Activated CD4-positive, alpha-beta T cell treated with anti-CD3 and anti-CD28 coated beads, Interleukin-2, amount 50 U/mL, for 24 hours (primary cell): ENCODE measurements at places on chromosomes 1 and 21.

- no peak for DNase-seq
These were observed 30.9 kb downstream of the ERG start for GRCh38 chr21:38467374-38467773.

DNA sequence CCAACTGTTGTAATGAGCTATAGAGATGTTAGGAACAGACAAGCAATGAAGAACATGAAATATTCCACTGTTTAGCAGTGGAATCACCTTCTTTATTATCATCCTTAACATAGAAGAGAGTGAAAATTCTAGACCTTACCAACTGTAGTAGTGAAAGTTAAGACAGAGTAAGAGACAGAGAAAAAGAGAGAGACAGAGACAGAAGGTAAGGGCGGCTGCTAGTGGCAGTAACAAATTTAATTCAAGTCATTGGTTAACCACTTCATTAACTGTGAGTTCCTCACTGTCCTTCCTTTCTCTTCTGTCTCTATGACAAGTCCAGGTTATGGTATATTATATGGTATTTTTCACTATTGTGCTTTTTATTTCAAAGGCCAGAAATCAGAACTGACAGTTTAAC lies 355.7 kb upstream of the ESRRG start:
- DNase-seq, result no peak

DNA sequence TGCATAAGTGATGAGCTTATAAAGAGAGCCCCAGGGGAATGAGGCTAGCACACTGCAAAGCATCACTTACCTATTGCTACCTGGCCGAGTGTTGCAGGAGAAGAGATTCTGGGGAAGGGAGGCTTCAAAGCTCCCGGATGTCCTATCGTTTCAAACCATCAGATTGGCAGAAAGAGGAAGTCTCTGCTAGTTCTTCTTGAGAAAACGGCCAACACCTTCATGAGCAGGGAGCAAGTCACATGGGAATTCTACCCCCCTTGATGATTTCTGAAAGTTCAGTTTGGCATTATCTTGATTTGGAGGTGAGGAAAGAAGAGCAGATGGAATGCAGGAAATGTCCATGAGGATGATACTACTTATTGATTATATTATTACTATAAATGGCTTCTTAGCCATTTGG lies 16.2 kb downstream of the SYF2 start:
- DNase-seq, result no peak

DNA sequence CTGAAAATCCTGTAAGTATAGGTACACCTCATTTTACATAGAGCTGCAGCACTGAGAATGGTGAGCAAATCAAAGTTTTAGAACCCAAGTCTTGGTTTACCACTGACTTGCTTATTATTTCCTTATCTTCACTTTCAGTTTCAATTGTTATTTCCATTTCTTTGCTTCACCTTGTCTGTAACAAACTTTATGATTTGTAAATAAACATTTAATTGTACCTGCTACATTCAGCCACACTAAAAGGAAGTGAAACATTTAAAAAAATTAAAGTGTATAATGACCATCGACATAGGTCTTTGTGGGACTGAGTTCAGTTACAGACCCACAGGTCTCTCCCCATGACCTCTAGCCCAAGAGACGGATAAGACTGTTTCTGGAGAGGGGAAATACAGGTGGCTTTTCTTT lies 34.4 kb downstream of the LGR6 start:
- DNase-seq, result no peak

GRCh38 chr1:67348586-67349252 lies 41.0 kb downstream of the IL12RB2 start:
- no peak for DNase-seq

- no peak for DNase-seq
These were observed 54.9 kb downstream of the ADAMTS1 start for GRCh38 chr21:26790296-26790695.

DNA sequence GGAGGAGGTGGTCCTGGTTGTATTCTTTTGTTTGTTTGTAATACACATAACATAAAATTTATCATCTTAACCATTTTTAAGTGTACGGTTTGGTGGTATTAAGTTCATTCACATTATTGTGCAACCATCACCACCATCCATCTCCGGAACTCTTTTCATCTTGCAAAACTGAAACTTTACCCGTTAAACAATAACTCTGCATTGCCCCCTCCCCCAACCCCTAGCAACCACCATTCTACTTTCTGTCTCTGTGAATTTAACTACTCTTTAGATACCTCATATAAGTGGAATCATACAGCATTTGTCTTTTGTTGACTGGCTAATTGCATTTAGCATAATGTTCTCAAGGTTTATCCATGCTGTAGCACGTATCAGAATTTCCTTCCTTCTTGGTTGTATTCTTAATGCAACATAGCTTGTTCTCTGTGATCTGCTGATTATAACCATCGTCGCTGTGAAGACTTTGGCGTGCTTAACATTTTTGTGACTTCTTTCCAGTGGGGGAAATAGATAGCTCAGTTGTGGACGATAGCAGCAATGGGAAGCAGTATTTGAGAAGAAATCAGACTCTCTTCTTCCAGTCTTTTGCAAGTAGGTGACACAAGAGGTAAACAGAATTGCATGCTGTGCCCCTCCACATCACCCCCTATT lies 117.5 kb upstream of the HOOK1 start:
- DNase-seq, result no peak

DNA sequence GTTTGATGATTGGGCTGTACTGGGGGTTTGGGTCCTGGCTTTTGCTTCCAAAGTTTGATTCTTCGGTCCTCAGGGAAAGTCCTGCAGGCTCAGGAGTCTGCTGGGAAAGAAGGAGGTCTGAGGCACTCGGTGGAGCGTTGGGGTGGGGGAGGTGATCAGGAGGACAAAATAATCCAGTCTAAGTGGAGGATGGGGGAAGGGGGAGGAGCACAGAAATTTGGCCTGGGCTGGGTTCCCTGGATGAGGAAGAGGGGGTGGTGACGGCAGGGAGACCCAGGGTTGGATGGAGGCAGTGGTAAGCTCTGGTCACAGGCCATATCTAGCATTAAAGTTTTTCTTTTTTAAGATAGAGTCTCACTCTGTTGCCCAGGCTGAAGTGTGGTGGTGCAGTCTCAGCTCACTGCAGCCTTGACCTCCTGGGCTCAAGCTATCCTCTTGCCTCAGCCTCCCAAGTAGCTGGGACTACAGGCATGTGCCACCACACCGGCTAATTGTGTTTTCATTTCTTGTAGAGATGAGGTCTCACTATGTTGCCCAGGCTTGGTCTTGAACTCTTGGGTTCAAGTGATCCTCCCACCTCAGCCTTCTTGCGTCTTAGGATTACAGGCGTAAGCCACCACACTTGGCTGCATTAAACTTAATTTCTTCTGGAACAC lies 6.8 kb downstream of the SH2D2A start:
- DNase-seq, result no peak

- no peak for DNase-seq
These were observed 80.7 kb downstream of the POU2F1 start for GRCh38 chr1:167301355-167301754.

DNA sequence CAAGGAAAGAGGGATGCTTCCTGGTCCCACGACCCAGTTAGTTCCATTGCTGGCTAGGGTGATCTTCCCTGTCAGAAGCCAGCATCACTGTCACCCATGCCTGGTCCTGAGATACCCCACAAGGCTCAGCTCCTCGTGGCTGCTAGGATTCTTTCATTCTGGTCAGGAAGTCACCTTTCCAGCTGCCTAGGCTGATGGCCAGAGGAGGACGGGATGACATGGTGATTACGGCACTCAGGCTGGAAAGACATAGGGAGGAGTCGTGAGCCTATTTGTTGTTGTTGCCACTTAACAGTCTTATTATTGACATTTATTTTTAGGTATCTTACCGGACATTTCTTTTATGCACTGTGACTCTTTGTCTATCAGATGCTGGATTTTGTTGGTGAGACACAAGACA lies 20.0 kb upstream of the MAPKAPK2 start:
- no peak for DNase-seq

- peak; percentile 53 for DNase-seq
These were observed 9.2 kb upstream of the LAD1 start for GRCh38 chr1:201408176-201408833.

DNA sequence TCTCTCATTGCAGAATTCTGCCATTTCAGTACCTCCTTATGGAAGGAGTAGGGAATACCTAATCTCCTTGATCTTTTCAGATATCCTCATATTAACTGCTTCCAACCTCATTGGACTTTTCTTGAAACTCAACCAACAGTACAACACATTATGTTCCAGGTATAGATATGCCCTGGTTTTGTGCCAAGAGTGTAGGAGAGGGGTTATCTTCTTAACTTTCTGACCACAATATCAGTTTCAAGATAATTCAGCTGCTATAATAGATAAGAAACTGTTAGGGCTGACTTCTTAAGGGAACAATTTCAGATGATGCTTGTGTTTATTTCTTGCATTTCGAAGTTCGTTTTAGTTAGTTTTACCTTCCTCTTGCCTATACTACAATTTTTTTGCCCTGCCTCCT lies 2.1 kb upstream of the LPGAT1 start:
- DNase-seq, result no peak

DNA sequence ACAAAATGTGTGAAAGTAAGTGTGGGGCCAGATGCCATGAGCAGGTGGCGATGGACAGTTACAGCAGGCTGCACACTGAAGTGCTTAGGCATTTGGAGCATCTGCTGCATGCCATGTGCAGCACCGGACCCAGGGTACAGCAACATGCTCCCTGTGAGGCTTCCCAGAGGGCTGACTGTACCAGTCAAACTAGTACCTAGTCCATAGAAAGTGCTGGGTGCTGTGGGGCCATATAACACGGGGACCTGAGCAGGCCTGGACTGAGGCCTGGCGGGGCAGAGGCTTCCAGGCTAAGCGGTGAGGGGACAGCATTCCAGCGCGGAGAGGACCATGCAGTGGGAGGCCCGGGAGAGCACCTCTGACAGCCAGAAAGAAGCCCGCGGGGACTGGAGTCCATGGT lies 29.9 kb upstream of the PKP1 start:
- no peak for DNase-seq

GRCh38 chr1:186949173-186949572 lies 120.4 kb downstream of the PLA2G4A start:
- DNase-seq, result no peak

- no peak for DNase-seq
These were observed 82.0 kb downstream of the LRRC53 start for GRCh38 chr1:74430342-74430934.

DNA sequence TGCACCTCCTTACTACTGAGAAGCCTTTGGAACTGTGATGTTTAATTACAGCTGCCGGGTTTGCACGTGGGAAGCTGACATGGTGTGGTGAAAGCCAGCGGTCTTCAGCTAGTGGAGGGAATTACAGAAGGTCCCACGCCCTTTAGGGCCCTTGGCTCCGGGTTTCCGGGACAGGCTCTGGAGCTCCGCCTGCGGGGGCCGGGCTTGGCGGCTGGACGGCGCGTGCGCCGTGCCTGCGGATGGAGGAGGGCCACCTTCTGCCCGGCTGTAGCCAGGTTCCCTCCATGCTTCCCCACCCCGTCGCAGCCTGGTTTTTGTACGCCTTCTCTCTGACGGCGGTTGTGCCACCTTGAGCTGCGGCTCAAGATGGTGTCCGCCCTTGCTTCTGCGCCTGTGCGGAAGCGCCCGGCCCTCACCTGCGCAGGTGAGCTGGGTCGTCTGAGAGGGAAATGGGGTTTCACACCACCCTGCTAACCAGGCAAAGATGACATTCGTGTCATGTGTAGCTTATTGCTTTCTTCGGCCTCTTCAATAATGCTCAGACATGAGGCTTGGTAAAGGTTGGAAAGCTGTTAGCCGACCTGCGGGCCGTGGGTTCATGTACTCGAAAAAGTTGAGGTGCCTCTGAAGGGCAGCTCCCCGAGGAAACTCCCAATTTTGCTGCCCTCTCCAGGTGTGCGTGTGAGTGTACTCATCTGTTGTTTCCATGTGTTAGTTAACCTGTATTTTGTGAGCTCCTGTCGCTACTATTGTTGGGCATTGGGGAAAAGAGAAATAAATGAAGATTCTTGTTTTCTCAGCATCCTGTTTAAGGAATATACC lies 36.6 kb upstream of the OPRD1 start:
- peak; percentile 42 for DNase-seq

DNA sequence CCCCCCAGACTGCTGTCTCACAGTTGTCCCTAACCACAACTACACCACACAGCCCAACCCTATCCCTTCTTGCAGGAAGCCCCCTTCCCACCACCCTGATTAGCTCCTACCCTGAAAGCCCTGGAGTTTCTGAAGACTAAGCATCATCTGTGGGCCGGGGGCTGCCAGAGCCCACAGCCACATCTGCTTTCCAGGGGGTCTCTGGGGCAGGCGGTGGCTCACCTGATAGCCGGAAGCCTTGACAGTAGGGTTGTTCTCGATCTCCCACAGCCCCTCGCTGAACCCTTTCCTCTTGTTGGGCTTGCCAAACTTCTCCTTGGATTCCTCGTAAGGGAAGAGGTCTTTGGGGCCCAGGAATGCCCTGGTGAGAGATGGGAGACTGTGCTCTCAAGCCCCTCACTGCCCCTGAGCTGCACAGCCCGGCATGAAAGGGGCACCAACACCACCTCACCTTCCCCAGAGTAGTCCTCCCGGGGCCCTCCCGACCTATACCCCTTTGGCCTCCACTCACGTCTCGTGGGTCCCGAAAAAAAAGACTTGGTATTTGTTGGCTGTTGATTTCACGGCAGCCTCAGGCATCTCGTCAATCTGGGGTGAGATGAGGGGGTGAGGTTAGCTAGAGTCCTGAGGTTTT lies 4.0 kb upstream of the MRPL24 start:
- no peak for DNase-seq

DNA sequence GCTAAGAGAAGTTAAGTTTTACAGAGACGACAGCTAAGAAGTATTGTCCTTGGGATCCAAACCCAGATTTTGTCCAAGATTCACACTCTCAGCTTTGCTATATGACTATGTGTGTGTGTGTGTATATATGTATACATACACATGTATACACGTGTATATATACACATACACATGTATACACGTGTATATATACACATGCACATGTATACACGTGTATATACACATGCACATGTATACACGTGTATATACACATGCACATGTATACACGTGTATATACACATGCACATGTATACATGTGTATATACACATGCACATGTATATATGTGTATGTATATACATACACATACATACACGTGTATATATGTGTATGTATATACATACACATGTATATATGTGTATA lies 3.9 kb upstream of the CACHD1 start:
- no peak for DNase-seq

GRCh38 chr1:107600607-107601160 lies 364.3 kb downstream of the VAV3 start:
- DNase-seq, result no peak

GRCh38 chr1:160167580-160167979 lies 16.2 kb downstream of the ATP1A4 start:
- no peak for DNase-seq
